ENCODE measurements at places on chromosomes 6 and 20. TPM values are rescaled to one million over a fixed set of nuclear protein-coding genes. Genes with fewer than 3 reads are reported as not detected.

LHFPL5 gene
- 0.09 TPM for total RNA-seq

PKIB gene
- total RNA-seq, result 0.71 TPM

PHACTR3 gene
- total RNA-seq, result 0.54 TPM

SAMD3 gene
- not detected for total RNA-seq

NHLRC1 gene
- total RNA-seq, result 1.3 TPM

TFAP2D gene
- total RNA-seq, result not detected

FAM110A gene
- 10.3 TPM for total RNA-seq

BPIFA1 gene
- total RNA-seq, result not detected
